ENCODE measurements at places on chromosomes 16 and 17.

- no peak for DNase-seq
Observed at GRCh38 chr17:2138318-2138717, 83.4 kb downstream of the HIC1 start.

DNA sequence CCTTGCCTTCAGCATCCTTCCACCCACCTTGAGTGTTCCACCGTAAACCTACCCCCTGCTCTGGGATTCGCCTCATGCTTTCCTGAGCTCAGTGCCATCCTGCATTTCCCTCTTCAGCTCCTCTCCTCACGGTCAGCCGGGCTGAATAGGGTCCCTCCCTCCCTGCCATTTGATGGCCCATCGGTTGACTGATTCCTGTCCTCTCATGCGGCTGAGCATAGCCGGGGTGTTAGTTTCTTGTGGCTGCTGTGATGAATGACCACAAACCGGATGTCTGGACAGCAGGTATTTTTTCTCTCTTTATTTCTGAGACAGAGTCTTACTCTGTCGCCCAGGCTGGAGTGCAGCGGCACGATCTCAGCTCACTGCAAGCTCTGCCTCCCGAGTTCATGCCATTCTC lies 44.1 kb upstream of the MGAT5B start:
- no peak for DNase-seq

DNA sequence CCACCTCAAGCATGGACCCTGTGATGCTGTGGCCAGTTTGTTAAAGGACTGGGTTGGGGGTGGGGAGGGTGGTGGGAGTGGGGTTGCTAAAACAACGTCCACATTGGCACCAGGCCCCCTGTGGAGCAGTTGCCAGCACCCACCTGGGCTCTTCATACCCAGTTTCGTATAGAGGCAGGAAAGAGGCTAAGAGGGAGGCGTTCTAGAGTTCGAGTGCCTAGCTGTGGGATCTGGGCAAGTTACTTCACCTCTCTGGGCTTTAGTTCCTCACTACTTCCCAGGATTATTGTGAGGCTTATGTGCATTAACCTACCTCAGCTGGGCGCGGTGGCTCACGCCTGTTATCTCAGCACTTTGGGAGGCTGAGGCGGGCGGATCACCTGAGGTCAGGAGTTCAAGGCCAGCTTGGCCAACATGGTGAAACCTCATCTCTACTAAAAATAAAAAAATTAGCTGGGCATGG lies 1.4 kb downstream of the MFAP4 start:
- DNase-seq: no peak

GRCh38 chr17:15263680-15264079 lies 1.4 kb downstream of the PMP22 start:
- no peak for DNase-seq

DNA sequence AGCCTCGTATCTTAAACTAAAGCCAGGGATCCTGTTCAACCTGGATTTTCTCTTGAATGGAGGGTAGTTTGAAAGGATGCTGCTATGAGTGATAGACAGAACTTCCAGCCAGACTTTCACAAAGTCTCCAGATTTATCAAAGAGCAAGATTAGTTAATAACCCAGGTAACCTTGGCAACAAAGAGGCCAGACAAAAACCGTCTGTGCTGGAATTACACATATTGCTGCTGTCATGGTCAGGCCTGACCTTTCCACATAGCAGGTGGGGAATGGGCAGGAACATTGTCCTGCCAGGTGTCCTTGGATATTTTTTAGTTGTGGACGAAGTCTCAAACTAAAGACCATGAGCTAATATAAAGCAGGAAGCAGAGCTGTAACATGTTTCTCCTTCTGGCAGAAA lies 52.5 kb downstream of the HLF start:
- DNase-seq: no peak

GRCh38 chr16:50594308-50595260 lies 46.4 kb downstream of the NKD1 start:
- DNase-seq: no peak

- DNase-seq: no peak
Observed at GRCh38 chr17:17682293-17682736, 1.1 kb downstream of the RAI1 start.

DNA sequence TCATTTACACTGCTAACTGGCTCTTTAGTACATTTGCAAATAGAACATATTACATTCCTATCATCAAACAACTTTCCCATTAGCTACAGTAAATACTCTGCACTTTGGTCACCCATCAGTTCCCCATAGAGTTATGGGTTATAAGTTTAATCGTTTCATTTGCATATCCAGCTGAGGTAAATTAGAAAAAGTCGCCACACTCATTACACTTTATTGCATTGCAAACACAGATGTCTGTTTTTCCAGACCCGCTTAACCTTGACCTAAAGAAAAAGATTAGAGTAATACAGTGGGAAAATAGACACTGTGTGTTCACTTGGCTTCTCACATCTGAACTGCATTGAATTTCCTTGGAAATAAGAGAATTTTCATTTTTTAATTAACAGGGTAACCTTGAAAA lies 213.1 kb upstream of the PSMD7 start:
- no peak for DNase-seq

DNA sequence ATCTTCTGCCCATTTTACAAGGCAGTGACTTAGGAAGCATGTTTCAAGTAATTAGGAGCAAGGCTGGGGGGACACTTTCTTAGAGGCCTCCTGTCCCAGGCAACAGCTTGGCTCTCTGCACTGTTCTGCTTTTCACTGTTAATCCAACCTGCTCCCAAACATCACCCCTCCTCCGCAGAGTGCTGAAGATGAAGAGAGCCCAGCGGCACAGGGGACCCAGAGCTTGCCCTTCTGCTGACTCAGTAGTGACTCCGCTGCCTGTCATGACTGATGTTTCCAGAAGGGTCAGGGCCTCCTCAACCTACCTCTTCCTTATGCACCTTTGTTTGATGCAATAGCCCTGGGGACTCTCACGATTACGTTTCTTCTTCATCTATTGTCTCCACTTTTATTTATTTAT lies 38.9 kb upstream of the NDRG4 start:
- no peak for DNase-seq

DNA sequence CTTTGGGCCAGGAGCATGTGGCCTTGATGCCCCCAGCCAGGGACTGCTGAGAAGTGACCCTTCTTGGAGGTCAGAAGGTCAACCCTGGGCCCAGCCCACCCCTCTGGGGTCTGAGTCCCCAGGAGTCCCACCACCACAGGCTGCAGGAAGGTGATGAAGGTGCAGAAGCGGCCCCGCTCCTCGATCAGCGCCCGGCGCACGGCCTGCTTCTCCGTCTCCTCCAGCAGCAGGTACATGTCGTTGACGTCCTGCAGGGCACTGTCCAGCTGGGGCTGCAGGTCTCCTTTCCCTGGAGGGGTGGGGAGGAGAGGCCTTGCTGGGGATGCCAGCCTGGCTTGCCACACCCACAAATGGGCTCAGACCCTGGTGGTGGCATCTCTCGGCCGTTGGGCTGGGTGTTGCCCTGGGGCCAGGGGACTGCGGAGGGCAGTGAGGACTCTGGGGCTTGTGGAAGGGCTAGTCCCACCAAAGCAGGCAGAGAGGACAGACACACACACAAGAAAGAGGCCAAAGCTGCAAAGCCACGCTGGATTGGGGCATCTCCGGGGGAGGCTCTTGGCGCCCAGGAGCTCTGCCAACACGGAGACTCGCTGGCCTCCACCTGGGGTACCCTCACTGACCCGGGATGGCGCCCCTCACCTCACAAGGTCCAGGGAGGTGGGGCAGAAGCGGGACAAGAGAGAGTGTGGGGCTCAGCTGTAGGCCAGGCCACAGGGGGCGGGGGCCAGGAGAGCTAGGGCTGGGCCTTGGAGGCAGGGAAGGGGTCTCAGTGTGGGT lies 7.5 kb downstream of the MTSS2 start:
- DNase-seq: no peak

DNA sequence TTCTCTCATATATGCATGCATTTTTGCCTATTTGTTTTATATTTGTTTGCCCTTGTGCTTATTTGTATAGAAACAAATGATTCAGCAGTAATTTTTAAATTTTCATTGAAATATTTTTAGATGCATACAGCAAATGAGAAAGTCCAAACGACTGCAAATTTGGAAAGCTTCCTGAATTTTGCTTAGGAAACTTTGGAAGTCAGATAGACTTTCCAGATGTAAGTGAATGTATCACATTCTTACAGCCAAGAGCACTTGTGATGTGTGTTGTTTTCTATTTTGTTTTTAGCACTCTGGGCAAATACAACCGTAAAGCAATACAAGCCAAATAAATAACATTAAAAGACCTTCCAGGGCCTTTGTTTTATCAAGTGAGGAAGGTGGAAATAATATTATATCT lies 680.8 kb upstream of the CDH8 start:
- DNase-seq: no peak

DNA sequence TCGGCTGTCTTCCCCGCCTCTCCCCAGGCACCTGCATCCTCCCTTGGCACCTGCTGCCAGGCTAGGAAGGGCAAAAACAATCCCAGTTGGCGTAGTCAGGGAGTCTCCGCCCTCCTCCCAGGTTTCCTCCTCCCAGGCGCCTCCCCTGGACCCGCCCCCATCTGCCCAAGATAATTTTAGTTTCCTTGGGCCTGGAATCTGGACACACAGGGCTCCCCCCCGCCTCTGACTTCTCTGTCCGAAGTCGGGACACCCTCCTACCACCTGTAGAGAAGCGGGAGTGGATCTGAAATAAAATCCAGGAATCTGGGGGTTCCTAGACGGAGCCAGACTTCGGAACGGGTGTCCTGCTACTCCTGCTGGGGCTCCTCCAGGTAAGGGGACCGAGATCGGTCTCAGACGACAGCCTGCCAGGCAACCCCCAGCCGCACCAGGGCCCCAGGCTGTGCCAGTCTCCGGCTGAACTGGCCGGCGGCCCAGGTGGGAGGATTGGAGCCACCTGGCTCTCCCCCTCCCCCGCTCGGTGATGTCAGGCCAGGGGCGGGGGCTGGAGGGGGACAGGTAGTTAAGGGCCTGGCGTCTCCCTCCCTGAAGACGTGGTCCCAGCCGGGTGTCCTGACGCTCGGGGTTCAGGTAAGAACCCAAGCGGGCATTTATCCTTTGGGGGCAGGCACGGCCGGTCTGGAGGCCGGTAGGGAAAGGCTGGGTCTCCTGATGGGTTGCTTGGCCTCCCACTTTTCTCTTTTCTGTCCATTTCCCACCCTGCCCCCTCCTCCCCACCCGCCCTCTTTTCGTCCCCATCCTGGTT lies at the start of gene GRB7:
TSS of gene GRB7 (plus strand) at position 179 of the 808 bp plus-strand sequence. CDS start 4,364 bp downstream, outside the sequence.
- no peak for DNase-seq

- no peak for DNase-seq
Observed at GRCh38 chr16:28192806-28193529, 18.8 kb downstream of the XPO6 start.

DNA sequence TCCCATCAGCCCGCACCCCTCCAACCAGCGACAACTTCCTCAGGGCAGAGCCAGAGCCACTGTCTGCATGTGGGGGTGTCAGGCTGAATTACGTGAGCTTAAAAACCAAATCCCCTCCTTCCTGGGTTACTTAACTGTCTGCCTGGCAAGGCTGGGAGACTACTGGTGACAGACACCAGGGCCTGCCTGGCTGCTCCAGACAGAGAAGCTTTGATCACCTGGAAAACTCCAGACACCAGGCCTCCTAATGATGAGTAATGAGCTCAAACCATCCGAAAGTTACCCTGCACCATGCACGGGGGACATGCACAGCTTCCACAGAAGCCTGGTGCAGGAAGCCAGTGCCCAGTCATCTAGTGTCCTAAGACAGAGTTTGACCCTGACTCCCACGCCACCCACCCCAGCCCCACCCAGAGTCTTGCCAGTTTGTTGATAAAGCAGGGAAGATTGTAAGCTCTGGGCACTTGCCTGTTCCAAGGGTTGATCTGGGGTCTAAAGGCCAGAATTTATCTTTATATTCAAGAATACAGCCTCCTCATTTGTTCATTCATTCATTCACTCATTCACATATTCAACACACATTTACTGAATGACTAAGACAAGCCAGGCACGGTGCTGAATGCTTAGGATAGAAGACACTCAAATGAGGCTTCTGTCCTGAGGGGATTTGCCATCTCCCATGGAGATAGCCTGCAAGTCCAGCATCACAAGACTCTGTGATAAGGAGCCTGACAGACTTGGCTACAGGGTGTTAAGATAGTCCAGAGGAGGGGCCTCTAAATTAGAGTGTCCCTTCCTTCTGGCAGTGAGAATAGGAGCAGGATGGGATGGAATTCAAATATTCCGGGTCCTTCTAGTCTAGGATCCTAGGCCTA lies 7.2 kb upstream of the CCDC182 start:
- DNase-seq: no peak

DNA sequence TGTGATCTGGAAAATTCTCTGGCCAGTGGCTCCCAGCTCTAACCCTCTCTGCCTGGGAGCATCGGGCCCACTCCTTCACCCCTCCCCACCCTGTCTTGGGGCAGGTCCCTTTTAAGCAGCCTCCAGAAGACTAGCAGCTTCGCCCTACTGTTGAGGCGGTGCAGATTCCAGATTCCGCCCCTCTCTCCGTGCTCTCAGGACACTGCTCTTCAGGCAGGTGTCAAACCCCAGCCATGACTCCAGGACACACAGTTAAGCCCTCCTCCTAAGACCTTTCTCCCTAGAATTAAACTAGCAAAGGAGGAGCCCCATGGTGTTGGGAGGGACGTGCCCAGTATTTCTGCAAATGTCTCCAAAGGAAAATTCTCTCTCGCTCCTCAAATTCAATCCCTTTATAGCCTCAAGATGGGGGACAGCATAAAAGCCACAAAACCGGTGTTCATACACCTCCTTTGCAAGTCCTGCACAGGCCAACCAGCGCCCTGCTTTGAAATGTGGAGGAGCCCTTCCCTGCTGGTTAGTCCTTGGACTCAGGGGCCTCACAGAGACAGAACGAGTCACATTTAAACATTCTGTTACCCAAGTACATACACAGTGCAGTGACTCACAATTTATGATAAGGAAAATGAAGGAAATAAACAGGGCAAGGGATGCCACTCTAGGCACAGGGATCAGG lies 7.2 kb downstream of the LPO start:
- no peak for DNase-seq

DNA sequence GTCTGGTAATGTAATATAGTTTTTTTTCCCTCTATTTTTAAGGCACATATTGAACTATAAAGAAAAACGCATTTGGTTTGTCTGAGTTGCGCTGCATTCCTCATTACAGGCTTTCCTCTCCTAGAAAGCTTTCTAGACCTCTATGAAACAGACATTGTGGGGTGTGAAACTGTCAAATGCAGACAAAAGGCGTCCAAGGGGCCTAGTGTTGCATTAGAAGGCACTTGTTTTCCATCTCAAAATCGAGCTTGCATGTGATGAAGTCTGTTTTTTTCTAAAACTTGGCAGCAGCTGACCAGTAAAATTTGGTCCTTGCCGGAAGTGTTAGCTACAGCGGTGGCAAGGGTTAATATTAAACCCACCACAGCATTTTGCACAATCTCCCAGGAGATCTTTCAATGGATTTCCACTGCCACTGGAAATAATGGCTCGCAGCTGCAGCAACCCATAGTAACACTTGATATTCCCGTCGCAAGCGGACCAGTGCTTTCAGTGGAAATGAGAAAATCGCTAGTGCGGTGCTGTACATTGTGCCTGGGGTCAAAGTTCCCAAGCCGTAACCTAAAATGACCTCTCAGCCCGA lies 602.6 kb downstream of the KCNJ2 start:
- no peak for DNase-seq
